Cardiac atrium fibroblast (primary cell): ENCODE measurements at places on chromosomes 5 and 9. TPM values are rescaled to one million over a fixed set of nuclear protein-coding genes. Genes with fewer than 3 reads are reported as not detected.

Gene TAF11L6
- not detected in 2 replicates for total RNA-seq

Gene BHMT2
- total RNA-seq: 1.5 TPM in 1 of 2 replicates, not detected in the other

Gene MAMDC2
- total RNA-seq: 2.0 and 8.7 TPM in 2 replicates

Gene DMRT3
- not detected in 2 replicates for total RNA-seq

Gene LCN1
- total RNA-seq: not detected in 2 replicates

Gene CER1
- total RNA-seq: not detected in 2 replicates

Gene PCDHB15
- total RNA-seq: 1.8 TPM in 2 replicates

Gene DIPK1B
- total RNA-seq: 20.1 and 25.1 TPM in 2 replicates

Gene ORM2
- total RNA-seq: not detected in 2 replicates

Gene MAP1B
- total RNA-seq: 82.1 and 210 TPM in 2 replicates

Gene OBP2A
- not detected in 2 replicates for total RNA-seq

Gene IFNB1
- total RNA-seq: not detected in 2 replicates

Gene NMUR2
- total RNA-seq: not detected in 2 replicates

Gene IL4
- not detected in 2 replicates for total RNA-seq

Gene PCDHA2
- not detected in 2 replicates for total RNA-seq

Gene PGM5
- 0.18 and 0.32 TPM in 2 replicates for total RNA-seq

Gene MARCOL
- not detected in 2 replicates for total RNA-seq

Gene DAB2IP
- 7.6 and 8.6 TPM in 2 replicates for total RNA-seq

Gene TTLL11
- 4.3 and 5.5 TPM in 2 replicates for total RNA-seq

Gene PCDHB7
- total RNA-seq: 0.16 and 1.1 TPM in 2 replicates

Gene GCNT1
- total RNA-seq: 7.9 and 15.6 TPM in 2 replicates

Gene PCDHB2
- total RNA-seq: 0.90 and 1.3 TPM in 2 replicates

Gene PCAT7
- not detected in 2 replicates for total RNA-seq

Gene SPINK13
- not detected in 2 replicates for total RNA-seq

Gene PTGER4
- total RNA-seq: 36.9 and 86.7 TPM in 2 replicates

Gene TSLP
- 0.32 and 0.72 TPM in 2 replicates for total RNA-seq

Gene IL3
- not detected in 2 replicates for total RNA-seq

Gene TRIM36
- total RNA-seq: 0.32 TPM in 1 of 2 replicates, not detected in the other

Gene ITGA2
- 4.9 and 10.5 TPM in 2 replicates for total RNA-seq

Gene RNF20
- total RNA-seq: 9.6 and 15.1 TPM in 2 replicates

Gene TAF11L10
- total RNA-seq: not detected in 2 replicates

Gene RMI1
- total RNA-seq: 2.9 and 3.6 TPM in 2 replicates

Gene IL5
- total RNA-seq: not detected in 2 replicates

Gene UNC5A
- 0.54 and 0.97 TPM in 2 replicates for total RNA-seq

Gene UBE2R2
- total RNA-seq: 19.6 and 19.9 TPM in 2 replicates

Gene SLCO6A1
- not detected in 2 replicates for total RNA-seq

Gene TMED7
- total RNA-seq: 108 and 150 TPM in 2 replicates

Gene FRMD3
- total RNA-seq: 2.3 and 3.7 TPM in 2 replicates

Gene ACSL6
- total RNA-seq: not detected in 2 replicates

Gene FGD3
- total RNA-seq: not detected in 2 replicates

Gene COL27A1
- total RNA-seq: 5.8 and 10.3 TPM in 2 replicates

Gene PCDHA9
- under 0.01 TPM in 1 of 2 replicates, not detected in the other for total RNA-seq

Gene TMOD1
- total RNA-seq: 0.18 and 0.65 TPM in 2 replicates

Gene TRAF1
- 0.54 and 0.97 TPM in 2 replicates for total RNA-seq

Gene ADAMTS6
- total RNA-seq: 3.1 and 7.5 TPM in 2 replicates

Gene SV2C
- not detected in 2 replicates for total RNA-seq

Gene ELAVL2
- total RNA-seq: 0.49 TPM in 1 of 2 replicates, not detected in the other

Gene SLC25A48
- not detected in 2 replicates for total RNA-seq

Gene ZDHHC11
- total RNA-seq: 0.54 and 0.81 TPM in 2 replicates

Gene GLDC
- 1.1 and 3.4 TPM in 2 replicates for total RNA-seq

Gene IL9
- total RNA-seq: not detected in 2 replicates

Gene ANKRD31
- 0.54 TPM in 1 of 2 replicates, not detected in the other for total RNA-seq

Gene TMEM174
- not detected in 2 replicates for total RNA-seq
